ENCODE measurements at places on chromosomes 2 and 18.

DNA sequence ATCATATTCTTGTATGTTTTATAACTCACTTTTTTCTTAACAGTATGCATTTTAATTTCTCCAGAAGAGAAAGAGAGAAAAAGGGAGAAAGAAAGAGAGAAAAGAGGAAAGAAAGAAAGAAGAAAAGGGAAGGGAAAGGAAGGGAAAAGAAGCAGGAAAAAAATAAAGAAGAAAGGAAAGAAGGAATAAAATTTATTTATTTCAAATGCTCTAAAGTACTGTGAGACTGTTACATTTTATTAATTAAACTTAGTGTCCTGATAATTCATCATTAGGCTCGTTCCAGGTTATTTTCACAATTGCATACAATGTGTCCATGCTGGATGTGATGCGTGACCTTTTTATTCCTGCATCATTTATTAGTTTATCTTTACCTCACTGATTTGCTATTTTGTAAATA lies 1023.4 kb upstream of the KLHL29 start:
- DNase-seq, result no peak

- no peak for DNase-seq
These were observed 802 bp upstream of the SAP130 start for GRCh38 chr2:128028668-128029054.

GRCh38 chr2:72454189-72454588 lies 306.5 kb upstream of the CYP26B1 start:
- DNase-seq, result no peak

GRCh38 chr18:59218018-59218417 lies 1.9 kb upstream of the GRP start:
- DNase-seq, result no peak
